CD4-positive, alpha-beta memory T cell (primary cell): ENCODE measurements at places on chromosomes 11 and 22. TPM values are rescaled to one million over a fixed set of nuclear protein-coding genes. Genes with fewer than 3 reads are reported as not detected.
A peak's percentile ranks its signal among the peaks of the same experiment; 100 is the strongest.

GRCh38 chr11:83456566-83456965 is 170.4 kb upstream of the CCDC90B start:
- no peaks in the 10 kb centered on the region for H3K27me3 ChIP-seq
- no peaks in the 10 kb centered on the region for H3K36me3 ChIP-seq
- H3K27ac ChIP-seq, result no peak overlapping the region
- DNase-seq, result no peak
- H3K4me1 ChIP-seq, result no peaks in the 10 kb centered on the region

DNA sequence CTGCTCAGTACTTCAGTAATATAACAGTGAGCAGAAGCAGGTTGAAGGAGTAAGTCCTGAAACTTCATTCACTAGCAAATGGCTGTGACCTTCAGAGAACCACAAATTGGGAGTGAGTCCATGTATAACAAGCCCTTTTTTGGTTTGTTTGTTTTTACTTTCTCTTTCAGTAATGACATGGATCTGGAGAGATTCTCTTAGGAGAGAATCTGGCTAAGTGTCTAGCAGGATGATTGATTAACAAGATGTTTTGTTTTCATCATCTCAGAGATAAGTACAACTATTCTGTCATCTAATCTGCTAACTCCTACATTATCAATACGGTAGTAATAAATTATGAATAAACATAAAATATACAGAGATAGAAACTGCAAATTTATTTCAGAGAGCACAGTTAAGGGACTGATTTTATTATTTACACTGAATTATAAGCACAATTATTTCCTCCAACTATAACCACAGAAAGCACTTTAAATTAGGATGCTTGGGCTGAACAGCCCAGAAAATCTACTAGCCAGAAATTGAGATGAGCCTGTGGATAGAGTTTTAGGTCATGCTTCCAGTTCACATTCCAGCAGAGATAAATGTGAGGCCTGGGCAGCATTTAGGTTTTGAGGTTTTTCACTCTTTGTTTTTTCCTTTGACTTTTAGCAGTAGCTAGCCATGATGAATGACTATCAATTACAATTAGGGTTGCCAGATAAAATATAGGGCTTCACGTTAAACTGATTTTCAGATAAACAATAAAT is 429.3 kb upstream of the FAT3 start:
- H3K4me3 ChIP-seq, result no peak overlapping the region
- H3K27me3 ChIP-seq, result no peaks in the 10 kb centered on the region
- DNase-seq, result no peak
- H3K36me3 ChIP-seq, result no peaks in the 10 kb centered on the region
- H3K27ac ChIP-seq, result no peak overlapping the region
- H3K4me1 ChIP-seq, result no peaks in the 10 kb centered on the region

DNA sequence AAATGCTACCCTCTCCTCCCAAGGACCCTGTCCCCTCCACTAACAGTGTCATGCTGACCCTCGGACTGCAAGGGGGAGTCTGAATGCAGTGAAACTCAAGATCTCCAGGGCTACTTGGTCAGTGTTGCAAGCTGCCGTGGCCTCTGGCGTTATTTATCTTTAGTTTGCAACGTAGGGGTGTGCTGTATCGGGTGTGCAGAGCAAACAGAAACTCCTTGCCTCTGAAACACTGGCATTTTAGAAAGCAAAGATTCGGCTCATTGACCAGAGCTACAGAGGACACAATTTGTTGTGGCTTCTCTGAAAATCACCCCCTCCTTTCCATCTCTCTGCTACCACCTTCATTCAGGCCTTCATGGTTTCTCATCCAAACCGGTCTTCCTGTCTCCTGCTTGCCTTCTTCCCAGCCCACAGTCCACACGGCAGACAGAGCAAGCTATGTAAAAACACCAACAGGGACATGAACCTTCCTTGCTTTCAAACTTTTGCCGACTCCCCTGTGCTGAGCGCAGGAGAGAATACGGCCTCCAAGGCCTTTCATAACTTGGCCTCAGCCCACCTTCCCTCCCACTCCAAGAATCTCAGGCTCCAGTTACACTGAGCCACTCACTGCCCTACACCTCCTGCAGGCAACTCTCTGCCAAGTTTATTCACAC is 14.9 kb downstream of the FZD4 start:
- H3K36me3 ChIP-seq, result no peaks in the 10 kb centered on the region
- H3K4me1 ChIP-seq, result no peaks in the 10 kb centered on the region
- H3K4me3 ChIP-seq, result no peak overlapping the region

DNA sequence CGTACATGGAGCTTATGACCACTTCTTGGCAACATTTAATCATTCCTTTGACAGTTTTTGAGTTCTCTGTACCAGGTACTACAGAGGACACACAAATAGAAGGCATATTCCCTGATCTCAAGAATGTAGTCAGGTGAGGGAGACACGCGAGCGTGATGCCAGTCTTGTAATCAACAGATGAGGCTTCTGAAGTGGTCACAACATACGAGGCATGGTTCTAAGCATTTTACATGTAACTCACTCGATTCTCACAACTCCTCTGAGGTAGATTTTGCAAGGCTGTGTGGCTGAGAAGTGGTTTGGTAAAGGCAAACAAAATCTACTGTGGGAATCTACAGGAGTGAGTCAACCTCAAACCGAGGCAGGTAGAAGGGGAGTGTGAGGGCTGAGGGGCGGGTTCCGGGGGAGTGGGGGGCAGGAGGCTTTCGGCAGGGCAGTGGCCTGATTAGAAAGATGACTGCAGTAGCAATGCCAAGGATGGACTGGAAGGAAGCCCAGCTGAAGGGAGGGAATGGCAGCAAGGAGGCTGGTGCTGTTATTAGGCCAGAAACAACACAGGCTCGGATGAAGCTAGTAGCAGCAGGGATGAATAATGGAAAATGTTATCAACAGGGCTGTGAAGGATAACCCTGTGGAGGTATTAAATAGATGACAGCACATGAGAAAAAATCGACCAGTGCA is 63.8 kb downstream of the ST14 start:
- no peaks in the 10 kb centered on the region for H3K4me1 ChIP-seq
- no peaks in the 10 kb centered on the region for H3K27me3 ChIP-seq
- no peak overlapping the region for H3K4me3 ChIP-seq

DNA sequence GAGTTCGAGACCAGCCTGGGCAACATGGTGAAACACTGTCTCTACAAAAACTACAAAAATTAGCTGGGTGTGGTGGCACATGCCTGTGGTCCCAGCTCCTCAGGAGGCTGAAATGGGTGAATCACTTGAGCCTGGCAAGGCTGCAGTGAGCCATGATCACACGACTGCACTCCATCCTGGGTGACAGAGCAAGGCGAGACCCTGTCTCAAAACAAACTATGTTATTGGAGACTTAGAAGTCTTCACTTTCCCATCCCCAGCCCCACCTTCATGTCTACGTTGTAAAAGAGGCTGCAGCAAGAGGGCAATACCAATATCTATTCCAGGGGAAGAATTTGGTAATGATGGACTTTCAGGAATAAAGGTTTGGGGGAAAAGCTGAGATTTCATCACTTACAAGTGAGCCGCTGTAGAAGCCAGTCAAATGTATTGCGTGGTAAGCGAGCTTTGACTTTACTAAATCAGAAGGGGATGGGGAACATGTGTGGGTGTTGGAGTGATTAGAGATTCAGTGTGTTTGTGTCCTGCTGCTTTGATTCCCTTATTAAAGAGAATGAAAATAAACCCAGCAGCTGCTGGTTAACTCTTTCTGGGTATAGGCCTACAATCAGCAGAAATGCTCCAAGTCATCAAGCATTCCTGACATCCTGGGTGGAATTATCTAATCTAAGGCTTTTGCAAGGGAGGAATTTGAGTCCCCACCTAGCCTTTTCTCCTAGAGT is 53.7 kb downstream of the UBASH3B start:
- H3K4me1 ChIP-seq, result no peaks in the 10 kb centered on the region
- DNase-seq, result no peak
- no peaks in the 10 kb centered on the region for H3K36me3 ChIP-seq
- H3K4me3 ChIP-seq, result no peak overlapping the region

DNA sequence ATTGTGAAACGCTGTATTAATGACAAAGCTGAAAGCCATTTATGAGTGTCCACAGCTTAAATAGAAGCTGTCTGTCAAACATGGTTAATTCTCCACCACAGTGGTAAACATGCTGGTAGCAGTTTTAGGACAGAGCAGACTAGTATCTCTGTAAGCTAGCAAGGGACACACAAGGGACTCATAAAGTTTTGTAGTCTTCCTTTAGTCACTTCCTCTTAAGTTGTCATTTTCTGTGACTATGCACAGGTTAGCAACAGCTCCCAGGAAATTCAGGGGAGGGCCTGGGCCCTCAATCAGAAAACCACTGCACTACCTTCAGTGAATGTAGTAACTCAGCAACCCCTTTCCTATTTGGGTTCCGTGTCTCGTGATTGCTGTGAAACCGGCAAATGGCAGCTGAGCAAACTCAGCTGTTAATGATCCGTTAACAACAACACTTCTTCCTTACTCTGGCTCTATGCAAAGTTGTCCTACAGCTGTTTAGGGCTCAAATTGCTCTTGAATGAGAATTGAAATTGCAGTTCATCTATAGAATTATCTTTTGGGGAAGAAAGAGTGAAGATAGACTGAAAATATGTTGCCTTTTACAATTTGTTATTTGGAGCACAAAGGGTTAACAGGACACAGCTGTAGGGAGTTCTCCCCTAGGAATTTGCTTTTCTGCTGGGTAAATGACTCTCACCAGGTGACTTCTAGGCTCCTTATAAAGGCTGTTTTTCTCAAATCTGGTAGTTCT is at the start of gene MMP26:
Gene MMP26 (plus strand): TSS at position 731 of the 736 bp plus-strand sequence.
- no peak within 1 kb of the TSS for H3K27ac ChIP-seq
- H3K4me1 ChIP-seq, result no peaks in the 10 kb centered on the region
- DNase-seq, result no peak
- no peaks in the 10 kb centered on the region for H3K27me3 ChIP-seq

DNA sequence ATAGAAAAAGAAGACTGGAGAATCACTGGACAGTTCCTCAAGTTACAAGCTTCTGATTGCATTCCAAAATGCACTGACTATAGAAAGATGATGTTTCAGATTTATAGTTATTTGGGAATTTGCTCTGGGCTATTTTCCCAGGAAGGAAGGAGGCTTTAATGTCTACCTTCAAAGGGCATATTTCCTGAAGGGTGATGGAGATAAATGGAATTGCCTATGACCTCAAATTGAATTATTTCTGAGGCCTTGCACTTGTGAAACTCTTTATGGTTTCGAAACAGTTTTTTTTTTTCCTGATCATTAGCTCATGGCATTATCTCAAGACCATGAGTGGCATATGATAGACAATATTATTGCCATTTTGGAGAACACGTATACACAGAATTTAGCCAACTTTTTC is 333.9 kb downstream of the METTL15 start:
- no peak overlapping the region for H3K27ac ChIP-seq
- no peak for DNase-seq
- H3K36me3 ChIP-seq, result no peaks in the 10 kb centered on the region
- H3K4me3 ChIP-seq, result no peak overlapping the region

DNA sequence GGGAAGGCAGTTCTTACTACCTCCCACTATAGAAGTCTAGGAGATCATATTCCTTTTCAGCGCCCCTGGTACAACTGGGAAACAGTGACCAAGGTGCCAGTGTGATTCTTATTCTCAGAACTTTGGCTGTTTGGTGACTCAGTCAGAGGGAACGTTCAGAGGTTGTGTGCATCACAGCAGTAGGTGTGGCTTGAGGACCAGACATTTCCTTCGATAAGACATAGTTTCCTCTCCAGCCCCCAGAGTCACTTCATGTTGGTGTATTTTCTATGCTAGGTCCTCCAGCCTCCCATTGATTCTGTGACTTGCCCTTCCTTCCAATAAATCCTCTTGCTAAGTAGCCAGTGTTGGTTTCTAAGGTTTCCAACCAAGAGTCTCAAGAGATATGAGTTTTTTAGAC is 171.9 kb upstream of the MPPED2 start:
- no peak for DNase-seq
- H3K4me1 ChIP-seq, result no peaks in the 10 kb centered on the region
- H3K4me3 ChIP-seq, result no peak overlapping the region
- H3K27me3 ChIP-seq, result no peaks in the 10 kb centered on the region
- no peaks in the 10 kb centered on the region for H3K36me3 ChIP-seq
- no peak overlapping the region for H3K27ac ChIP-seq

- no peaks in the 10 kb centered on the region for H3K27me3 ChIP-seq
- no peak for DNase-seq
- H3K27ac ChIP-seq, result no peak overlapping the region
- no peaks in the 10 kb centered on the region for H3K36me3 ChIP-seq
- no peak overlapping the region for H3K4me3 ChIP-seq
- no peaks in the 10 kb centered on the region for H3K4me1 ChIP-seq
These were observed 13.8 kb downstream of the UQCR10 start for GRCh38 chr22:29780748-29781676.

DNA sequence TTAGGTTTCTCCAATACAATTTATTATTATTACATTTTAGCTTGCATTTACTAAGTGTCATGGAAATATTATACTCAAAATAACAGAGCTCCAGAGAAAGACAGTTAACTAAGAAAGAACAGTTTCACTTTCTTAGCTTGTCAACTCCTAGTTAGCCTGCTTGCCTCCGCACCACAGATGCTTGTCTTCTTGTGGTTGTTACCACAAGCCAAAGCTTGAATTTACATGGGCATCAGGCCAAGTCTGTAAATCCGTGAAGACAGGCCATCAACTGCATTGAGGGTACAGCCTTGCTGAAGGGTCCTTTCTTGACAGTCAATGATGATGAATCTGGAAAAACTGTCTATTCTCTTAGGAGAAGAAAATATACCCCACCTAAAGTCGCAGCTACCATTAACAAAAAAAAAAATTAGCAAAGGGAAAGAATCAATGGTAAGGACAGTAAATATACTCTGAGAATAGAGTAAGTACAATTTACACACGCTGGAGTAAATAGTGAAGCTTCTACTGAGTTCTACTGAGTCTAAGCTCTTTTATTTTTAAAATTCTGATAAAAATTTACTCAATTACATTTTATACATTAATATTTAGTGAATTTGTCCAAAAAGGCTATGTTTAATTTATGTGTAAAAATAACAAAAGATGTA is 15.6 kb upstream of the DENND5A start:
- H3K27me3 ChIP-seq, result no peaks in the 10 kb centered on the region
- H3K4me3 ChIP-seq, result no peak overlapping the region
- no peaks in the 10 kb centered on the region for H3K36me3 ChIP-seq
- peak; percentile 73 for DNase-seq
- peaks cover 17% of the 10 kb centered on the region for H3K4me1 ChIP-seq
- no peak overlapping the region for H3K27ac ChIP-seq

GRCh38 chr22:45612451-45612901 is 59.2 kb upstream of the ATXN10 start:
- no peaks in the 10 kb centered on the region for H3K27me3 ChIP-seq
- peak; percentile 15 for DNase-seq
- no peaks in the 10 kb centered on the region for H3K4me1 ChIP-seq
- H3K36me3 ChIP-seq, result no peaks in the 10 kb centered on the region
- no peak overlapping the region for H3K27ac ChIP-seq
- H3K4me3 ChIP-seq, result no peak overlapping the region

DNA sequence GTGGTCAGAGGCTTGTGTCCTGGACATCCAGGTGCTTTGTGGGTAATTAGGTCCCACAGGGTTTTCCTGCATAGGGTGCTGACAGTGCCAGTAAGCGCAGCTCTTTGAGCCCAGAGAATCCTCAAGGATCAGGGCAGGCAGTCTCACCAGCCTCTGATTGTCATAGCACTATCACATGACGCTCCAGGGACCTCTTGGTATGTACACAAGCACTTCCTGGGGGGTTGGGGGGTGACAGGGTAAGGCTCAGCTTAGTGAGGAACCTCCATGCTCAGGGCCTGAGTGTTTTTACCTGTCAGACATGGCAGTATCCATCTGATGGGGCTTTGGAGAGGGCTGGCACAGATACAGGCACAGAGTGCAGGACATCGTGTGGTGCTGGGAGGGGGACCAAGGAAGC is 27.9 kb upstream of the SUSD2 start:
- DNase-seq, result peak; percentile 74
- peaks cover 58% of the 10 kb centered on the region for H3K4me1 ChIP-seq
- no peaks in the 10 kb centered on the region for H3K27me3 ChIP-seq
- H3K4me3 ChIP-seq, result peak overlapping the region; percentile 3
- no peaks in the 10 kb centered on the region for H3K36me3 ChIP-seq

SEPTIN3 gene
- 0.36 TPM for total RNA-seq

CHRM1 gene
- total RNA-seq, result not detected

OR52D1 gene
- not detected for total RNA-seq

FAM181B gene
- total RNA-seq, result 0.11 TPM
